ENCODE measurements at places on chromosomes 2 and 18.

DNA sequence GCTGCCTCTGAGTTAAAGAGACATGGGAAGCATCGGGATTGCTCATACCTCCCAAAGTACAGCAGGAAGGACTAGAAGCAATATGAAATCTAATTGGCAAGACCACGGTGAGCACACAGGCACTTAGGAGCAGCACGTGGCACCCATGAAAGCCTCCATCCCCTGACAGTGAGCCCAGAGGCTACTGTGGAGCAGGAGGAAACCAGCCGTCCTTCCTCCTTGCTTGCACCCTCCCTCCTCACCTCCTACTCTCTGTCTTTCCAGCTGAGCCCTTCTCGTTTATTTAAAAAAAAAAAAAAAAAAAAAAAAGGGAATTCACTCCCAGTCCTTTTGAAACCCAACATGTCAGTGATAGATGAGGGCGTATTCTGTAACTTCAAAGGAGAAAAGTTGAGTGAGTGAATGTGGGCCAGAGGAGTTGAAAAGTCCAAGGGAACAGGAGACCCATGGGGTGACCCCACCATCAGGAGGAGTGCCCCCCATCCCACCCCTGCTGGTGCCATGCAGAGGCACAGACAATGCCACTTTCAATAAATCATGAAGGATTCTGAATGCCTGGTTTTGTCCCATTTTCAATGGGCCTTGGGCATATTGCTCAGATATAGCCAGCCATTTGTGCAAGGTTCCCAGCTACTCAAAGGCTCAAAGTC lies 96.6 kb upstream of the ALPP start:
- DNase-seq: no peak

GRCh38 chr2:71129902-71130151 lies 202 bp downstream of the MCEE start:
- DNase-seq: no peak

GRCh38 chr2:2010251-2010650 lies 265.9 kb upstream of the PXDN start:
- DNase-seq: no peak

DNA sequence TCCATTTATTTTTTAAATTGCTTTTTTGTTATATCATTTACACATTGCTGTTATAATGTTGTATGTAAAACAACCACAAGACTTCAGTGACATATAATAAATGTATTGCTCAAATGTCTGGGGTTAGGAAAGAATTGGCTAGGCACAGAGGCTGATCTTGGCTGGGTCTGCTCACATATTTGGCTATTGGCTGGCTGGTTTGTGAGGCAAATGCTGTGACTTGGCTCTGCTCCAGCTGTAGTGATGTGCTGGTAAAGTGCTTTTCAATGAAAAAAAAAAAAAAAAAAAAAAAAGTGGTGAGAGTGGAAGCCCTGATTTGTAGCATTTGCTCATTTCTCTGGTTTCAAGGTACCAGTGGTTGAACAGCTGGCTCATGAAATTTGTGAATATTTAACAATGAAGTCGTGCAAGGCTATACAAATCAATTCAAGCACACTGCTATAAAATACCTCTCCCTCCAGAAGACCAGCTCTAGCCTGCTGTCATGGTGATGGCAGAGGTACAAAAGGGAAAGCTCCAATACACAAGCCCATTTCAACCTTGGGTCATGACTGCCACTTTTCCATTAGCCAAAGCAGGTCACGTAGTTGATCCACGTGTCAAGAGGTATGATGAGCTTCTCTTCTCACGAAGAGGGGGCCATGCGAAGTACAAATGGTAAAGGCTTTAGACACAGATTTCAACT lies 43.7 kb upstream of the RIT2 start:
- peak; percentile 20 for DNase-seq

- no peak for DNase-seq
Observed at GRCh38 chr2:195360242-195360641, 296.8 kb upstream of the SLC39A10 start.

GRCh38 chr2:604854-605524 lies 72.2 kb downstream of the TMEM18 start:
- DNase-seq: no peak

GRCh38 chr2:163266772-163267171 lies 428.2 kb upstream of the KCNH7 start:
- DNase-seq: peak; percentile 98

GRCh38 chr2:102749938-102750337 lies 11.9 kb upstream of the TMEM182 start:
- DNase-seq: no peak
